KG1 (cell line): ENCODE measurements at places on chromosomes 7 and 10.

GRCh38 chr10:47261121-47261520 lies 38.9 kb upstream of the GDF10 start:
- DNase-seq = peak; percentile 17

DNA sequence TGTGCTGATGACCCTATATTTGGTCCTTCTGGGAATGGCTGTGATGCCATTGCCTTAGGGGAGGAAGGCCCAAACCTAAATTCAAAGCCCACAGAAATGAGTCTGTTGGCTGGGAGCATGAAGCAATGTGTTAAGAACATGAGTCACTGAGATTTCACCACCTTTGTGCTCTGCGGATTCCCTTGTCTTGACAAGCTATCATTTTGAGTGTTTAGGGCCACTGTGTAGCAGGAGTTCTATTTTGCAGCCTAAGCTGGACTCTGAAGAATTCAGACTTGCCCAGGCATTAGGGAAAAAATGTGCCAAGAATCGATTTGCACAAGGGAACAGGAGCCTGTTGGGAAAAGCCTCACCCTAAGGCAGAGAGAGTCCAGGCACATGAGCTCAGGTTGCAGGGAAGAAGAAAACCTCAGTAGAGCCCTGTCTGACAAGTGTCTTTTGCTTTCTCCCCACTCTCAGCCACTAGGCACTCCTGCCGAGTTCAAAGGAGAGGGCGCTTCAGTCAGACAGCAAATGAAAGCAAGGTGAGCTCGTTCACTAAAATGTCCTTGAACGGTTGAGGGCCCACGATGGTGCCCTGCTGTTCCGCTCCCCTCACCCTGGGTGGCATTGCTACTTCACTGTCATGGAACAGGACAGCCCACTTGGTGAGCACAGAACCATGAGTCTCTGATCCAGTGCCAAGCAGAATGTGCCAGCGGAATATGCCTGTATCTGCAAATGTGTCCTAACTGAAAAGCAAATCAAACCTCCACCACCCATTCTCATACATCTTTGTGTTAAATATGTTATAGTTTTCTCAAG lies 93.6 kb downstream of the PRLHR start:
- DNase-seq = no peak

- DNase-seq = no peak
Observed at GRCh38 chr7:12089951-12090756, 120.9 kb upstream of the TMEM106B start.

DNA sequence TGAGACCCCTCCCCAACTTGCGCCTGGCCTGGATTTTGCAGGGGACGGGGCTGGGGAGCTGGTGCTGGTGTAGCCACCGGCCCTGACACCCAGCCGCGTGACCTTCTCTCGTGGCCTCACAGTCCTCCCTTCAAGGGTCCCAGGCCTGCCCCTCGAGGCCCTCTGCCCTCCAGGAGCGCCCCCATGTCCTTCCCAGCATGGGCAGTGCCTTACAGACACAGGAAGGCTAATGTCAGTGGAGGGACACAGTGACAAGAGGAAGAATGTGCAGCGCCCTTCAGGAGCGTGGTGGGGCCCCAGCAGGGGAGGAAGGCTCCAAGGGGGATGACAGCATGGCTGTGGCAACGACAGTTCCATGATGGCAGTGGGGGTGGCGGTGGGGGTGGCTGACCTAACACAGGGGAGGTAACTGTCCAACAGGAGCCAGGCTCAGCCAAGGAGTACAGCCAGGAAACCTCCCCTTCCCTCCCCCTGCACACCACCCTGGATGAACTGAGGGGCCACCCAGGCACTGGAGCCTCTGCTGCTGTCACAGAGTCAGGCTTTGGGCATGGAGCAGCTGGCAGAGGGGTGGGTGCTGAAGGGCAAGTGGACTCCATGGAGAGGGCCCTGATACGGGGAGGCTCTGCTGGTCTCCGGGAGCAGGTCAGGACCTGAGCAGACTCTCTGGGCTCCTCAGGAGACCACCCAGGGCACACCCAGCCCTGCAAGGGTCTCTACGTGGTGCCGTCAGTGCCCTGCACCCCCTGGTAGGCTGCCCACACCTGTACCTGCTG lies 76.0 kb upstream of the RET start:
- DNase-seq = no peak

- DNase-seq = no peak
Observed at GRCh38 chr10:109993551-109994330, 14.0 kb upstream of the ADD3 start.

GRCh38 chr7:151897951-151898686 lies 21.2 kb upstream of the PRKAG2 start:
- DNase-seq = no peak

- no peak for DNase-seq
Observed at GRCh38 chr7:6228361-6229229, 43.8 kb downstream of the CYTH3 start.

DNA sequence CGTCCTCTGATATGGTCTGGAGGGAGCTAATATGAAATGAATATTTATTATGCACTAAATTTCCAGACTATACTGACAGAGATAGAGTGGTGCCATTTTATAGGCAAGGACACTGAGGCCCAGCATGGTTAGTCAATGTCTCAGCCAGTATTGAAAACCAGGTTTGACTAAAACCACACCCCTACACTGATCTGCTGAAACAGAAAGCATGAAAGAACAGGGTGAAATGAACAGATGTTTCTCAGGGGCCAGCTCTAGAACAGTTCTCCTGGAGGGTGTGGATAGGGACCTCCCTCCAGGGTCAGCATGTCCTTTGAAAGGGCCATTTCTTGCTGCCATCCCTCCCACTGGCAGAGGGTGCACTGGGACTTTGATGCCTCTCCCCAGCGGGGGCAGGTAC lies 700.5 kb downstream of the GRID1 start:
- DNase-seq = no peak

DNA sequence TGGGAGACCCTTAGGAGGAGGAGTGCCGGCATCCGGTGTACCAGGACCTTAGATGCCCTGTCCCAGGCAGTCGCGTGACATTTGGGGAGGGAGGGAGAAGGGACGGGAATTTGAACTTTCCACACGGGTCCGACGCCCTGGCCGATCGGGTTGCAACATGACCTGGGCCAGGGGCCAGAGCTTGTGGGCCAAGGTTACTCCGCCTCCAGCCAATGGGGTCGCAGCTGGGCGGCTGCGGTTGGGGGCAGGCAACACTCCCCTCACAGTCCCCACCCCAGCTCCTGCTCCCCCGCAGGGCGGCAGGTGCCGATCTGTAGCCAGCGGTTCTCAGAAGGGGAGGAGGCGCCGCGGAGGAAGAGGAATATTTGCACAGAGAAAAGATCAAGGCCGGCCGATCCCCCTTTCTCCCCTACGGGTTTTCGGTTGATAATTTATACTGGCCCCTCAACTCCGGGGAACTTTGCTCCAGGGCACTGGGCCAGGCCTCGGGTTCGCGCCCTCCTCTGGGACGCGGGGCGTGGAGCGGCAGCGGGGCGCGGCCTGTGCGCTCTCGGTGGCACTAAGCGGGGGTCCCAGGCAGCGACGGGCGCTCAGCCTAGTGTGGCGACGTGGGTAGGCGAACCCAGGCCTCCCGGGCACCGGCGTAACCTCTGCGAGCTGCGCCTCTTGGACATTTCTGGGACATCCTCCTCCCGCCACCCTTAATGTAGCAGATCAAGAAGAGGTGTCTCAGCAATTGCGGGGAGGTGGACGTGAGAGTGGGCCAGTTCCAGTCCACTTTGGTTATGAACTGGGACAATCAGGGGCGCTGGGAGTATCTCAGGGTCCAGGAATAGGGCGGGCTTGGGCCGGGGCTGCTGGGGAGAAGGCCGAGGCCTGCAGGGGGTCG lies 1.2 kb downstream of the MLXIPL start:
- no peak for DNase-seq

DNA sequence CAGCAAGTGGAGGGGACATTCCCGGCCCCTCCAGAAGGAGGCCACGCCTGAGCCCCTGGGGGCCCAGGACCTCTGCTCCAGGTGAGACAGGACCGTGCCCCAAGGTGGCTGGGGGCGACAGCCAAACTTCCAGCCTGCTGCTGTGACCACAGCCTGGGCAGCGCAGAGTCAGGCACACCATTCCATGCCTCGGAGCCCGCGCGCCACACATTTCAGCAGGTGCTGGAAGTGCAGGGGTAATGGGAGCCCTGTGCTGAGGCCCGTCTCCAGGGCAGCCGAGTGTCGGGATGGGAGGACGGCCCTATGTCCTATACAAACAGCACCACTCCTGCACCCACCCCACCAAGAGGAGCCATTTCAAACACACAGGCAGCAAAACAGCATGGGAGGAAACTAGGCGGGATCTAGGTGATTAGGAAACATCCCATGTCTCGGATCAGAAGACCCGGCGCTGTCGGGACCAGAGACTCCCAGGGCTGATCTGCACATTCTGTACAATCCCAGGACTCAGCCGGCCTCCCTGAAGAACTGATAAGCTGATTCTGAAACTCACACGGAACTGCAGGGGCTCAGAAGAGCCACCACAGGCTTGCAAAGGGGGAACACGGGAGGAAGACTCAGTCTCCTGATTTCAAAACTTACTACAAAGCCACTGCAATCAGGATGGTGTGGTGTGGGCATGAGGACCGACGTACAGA lies 272.3 kb downstream of the ELFN1 start:
- DNase-seq = no peak

DNA sequence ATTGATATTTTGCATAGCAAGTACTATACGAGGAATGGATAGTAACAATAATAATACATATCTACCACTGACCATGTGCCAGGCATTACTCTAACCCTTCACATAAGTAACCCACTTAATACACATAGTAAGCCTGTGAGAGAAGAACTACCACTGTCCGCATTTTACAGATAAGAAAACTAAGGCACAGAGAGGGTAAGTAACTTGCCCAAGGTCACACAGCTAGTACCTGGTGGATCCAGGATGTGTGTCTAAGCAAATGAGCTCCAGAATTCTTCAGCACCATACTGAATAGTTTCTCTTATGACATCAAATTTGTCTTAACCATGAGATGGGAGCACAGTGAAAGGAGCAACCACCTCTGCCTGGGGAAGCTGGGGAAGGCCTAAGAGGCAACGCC lies 10.2 kb downstream of the CRTAC1 start:
- no peak for DNase-seq

GRCh38 chr7:31497516-31497915 lies 16.4 kb upstream of the ITPRID1 start:
- no peak for DNase-seq

DNA sequence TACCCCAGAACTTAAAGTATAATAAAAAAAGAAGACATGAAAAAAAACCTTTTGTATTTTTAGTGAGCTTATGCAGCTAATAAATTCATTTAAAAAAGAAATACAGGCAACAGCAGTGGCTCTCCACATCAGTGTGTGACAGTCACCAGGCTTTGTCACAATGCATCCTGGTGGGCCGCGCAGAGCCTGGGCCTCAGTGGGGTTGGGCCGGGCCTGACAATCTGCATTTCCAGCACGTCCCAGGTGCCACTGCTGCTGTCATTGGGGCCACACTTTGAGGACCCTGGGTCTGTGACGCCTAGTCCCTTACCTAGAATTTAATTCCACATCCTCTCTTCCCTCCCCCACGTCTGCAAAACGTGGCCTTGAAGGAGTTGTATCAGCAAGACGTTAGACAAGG lies 284.5 kb downstream of the ADARB2 start:
- no peak for DNase-seq

DNA sequence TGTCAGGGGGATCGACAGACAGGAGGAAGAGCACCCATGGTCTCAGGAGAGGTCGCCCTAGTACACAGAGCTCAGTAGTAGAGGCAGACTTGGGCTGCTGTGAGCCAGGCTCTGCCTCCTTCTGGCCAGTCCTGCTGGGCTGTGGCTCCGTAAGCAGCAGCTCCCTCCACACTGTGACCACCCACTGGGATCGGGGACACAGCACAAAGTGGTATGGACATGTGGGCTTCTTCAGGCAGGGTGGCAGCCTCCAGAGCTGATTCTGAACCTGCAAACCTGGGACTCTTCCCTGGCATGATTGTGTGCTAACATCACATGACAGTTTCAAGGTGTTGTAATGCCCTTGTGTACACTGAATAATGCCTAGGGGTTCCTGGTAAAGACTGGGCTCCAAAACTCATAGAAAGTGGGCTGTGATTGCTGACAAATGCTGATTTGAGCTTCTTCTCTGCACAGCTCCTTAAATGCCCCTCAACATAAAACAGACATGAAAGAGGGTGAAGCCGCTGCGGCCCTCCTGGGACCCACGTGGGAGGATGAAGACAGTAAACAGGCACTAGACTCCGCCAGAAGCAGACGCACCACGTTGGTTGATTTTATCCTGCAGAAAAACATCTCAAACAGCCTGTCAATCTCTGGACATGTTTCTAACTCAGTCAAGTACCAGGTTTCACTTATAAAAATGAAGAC lies 76.7 kb downstream of the GPR26 start:
- no peak for DNase-seq

DNA sequence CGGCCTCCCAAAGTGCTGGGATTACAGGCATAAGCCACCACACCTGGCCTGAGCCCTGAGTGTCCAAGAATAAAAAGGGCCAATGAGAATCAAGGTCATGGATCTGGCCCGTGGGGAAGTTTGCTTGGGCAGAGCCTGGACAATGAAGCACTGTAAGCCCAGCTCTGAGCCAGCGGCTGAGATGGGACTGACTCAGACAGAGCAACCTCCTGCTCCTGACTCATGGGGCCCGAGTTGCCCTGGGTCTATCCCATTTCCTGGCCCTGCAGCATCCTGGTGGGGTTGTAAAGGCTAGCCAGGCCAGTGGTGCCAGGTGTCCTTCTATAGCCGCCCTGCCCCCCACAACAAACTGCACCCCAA lies 5.2 kb upstream of the MYH16 start:
- no peak for DNase-seq

DNA sequence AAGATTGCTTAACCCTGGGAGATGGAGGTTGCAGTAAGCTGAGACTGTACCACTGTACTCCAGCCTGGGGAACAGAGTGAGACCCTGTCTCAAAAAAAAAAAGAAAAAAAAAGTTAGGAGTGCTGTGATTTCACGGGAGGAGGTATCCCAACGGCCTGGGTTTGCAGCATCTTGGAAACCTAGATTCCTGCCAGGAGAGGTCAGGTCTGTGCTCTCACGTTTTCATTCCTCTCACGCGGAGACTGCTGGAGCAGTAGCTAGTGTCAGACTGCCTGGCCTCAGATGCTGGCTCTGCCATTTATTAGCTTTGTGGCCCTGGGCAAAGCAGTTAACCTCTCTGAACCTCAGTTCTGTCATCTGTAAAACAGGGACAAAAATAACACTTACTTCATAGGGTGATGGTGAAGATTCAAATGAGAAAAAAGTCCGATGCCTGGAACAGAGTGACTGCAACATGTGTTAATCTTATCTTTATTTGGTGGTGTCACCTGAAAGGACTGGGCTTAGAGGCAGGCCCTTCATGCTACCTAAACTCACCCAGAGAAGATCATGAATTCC lies 94.9 kb downstream of the GAD2 start:
- no peak for DNase-seq

GRCh38 chr7:495326-495725 lies 24.3 kb downstream of the PDGFA start:
- DNase-seq = no peak
